ENCODE measurements at places on chromosomes 6 and 20.

GRCh38 chr20:63513207-63513606 lies 7.4 kb upstream of the PPDPF start:
- no peak for DNase-seq

DNA sequence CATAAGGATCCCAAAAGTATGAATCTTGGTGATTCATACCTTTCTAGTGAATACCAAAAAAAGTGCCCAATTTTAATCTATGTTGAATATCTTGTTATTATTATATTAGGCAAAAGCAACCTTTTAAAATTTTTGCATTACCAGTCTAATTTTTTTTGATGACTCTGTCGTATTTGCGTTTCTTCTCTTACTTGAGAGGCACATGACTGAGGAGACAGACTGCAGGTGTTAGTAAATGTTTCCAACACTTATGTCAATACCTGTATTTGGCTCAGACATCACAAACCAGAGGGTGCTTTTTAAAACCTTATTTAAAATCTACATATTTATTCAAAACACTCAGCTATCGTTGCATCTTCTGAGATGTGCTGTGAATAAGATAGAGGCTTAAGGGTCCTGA lies 27.1 kb downstream of the ID4 start:
- DNase-seq, result no peak

GRCh38 chr6:159777240-159777904 lies 12.0 kb downstream of the TCP1 start:
- DNase-seq, result no peak

DNA sequence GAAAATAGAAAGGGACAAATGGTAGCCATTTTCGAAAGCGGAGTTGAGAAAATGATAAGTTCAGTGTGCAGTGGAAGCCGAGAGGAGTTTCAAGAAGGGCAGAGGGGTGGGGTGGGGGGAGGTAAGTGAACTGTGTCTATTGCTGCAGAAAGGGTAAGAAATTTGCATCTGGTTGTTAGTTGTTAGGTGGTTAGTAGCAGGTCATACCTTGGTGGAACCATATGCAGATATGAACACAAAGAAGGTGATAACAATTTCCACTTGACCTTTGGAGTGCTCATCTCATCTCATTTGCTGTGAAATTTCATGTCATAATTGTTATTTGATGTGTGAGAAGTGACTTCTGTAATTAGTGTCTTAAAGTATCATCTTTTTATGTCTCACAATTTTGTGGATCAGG lies 288.2 kb downstream of the QKI start:
- DNase-seq, result no peak

GRCh38 chr20:4932061-4932460 lies 69.2 kb downstream of the SLC23A2 start:
- DNase-seq, result no peak

DNA sequence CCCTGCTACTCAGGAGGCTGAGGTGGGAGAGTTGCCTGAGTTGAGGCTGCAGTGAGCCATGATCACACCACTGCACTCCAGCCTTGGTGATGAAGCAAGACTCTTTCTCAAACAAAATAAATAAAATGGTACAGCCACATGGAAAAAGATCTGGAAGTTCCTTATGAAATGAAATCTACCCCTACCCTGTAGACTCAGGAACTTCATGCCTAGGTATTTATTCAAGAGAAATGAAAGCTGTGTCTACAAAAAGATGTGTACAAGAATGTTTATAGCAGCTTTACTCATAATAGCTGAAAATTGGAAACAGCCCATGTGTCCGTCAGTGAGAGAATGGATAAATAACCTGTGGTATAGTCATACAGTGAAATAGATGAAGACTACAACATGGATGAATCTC lies 15.2 kb upstream of the C6orf62 start:
- no peak for DNase-seq

DNA sequence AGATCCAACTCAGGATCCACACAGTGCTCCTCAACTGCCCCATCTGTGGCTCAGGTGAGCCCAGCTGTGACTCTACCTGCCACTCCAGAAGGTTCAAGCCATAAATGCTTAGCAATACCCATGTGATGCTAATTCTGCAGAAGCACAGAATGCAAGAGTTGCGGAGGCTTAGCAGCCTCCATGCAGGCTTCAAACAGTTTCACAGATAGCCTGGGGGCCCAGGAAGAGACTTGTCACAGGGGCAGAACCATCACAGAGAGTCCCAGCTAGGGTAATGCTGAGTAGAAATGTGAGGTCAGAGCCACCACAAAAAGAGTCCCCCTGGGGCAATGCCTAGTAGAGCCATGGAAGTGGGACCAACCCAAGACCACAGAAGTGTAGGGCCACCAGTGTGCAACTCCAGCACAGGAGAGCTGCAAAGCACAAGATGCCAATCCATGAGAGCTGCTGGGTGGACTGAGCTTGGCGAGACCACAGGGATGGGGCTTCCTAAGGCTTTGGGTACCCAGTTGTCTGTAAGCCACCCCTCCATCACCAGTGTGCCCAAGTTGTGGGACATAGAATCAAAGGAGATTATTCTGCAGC lies 283.9 kb downstream of the UBE3D start:
- DNase-seq, result no peak

DNA sequence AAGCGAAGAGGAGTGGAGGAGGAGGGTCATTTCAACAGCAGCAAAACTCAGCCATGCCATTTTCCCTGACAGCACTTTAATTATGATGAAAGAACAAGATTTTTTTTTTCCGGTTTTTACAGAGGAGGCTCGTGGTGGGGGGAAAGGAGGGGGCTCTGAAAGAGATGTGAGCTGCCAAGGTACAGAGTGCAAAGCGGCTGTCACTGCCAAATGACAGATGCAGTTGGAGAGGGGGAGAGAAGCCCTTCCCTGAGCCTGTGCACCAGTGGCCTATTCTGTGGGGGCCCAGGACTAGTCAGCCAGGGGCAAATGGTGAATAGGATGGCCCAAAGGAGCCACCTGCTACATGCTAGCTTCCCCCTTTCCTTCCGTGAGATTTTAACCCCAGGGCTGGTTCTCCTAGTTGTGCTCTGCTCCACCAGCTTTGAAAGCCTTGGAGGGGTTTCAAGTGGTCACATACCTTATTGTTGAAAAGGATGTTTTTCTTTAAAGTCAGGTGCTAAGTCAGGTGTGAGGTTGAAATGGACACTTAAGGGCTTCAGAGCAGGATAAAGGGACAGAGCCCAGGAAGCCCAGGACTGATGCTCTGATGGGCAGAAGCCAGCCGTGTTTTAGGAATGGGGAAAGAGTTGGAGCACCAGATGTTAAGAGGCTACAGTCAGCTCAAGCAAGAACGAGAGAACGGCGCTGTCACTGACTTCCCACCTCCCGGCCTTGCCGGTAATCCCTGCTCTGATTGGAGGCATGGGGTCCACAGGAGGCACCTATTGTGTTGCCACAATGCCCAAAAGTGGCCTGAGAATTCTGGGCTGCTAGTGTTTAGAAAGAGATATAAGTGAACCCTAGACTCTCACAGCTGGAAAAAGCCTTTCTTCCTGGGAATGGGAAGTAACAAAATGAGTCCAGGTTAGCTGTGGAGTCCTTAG lies 24.8 kb downstream of the GNAS start:
- no peak for DNase-seq

- no peak for DNase-seq
Observed at GRCh38 chr20:34396408-34396807, 33.3 kb downstream of the ITCH start.

- DNase-seq, result no peak
Observed at GRCh38 chr6:158165919-158166416, 2.1 kb downstream of the SERAC1 start.

GRCh38 chr6:145704143-145704781 lies 31.1 kb downstream of the EPM2A start:
- peak; percentile 20 for DNase-seq

DNA sequence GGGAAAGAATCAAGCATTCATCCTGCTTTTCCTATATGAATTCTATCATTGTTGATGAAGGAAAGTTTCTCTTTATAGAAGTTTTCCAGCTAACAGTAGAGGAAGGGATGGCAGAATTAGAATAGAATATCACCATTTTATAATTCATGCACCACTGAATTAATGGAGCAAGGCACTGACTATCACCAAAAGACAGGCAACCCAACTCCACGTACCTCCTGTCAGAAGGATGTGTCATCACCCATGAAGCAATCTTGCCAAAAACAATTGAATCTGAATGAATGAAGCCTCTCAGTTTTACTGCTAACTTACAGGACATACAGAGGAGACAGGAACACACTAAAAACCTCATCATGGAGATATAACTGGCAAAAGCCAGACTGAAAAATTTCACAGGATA lies 122.4 kb downstream of the NFATC2 start:
- DNase-seq, result peak; percentile 28

DNA sequence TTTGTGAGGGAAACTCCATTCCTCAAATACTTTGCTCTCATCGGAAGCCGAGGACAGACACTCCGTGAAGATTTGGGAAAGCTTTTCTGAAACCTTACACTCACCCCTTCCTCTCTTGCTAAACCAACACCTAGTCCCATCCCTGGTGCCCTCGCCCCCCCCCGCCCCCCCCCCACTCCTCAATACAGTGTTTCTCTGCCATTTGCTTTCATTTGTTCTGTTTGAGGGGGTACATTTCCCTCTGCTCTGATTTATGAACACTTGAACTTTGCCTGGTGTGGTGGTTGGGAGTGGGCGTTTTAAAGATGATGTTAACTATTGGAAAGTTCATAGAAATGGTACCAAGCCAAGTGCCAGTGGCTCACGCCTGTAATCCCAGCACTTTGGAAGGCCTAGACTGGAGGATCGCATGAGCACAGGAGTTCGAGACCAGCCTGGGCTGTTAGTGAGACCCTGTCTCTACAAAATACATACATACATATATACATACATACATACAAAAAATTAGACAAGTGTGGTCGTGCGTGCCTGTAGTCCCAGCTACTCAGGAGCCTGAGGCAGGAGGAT lies 1.1 kb downstream of the RAB32 start:
- DNase-seq, result peak; percentile 35

GRCh38 chr6:169866668-169867521 lies 115.5 kb downstream of the ERMARD start:
- no peak for DNase-seq

- DNase-seq, result no peak
Observed at GRCh38 chr20:49893242-49894072, 21.9 kb downstream of the SPATA2 start.

DNA sequence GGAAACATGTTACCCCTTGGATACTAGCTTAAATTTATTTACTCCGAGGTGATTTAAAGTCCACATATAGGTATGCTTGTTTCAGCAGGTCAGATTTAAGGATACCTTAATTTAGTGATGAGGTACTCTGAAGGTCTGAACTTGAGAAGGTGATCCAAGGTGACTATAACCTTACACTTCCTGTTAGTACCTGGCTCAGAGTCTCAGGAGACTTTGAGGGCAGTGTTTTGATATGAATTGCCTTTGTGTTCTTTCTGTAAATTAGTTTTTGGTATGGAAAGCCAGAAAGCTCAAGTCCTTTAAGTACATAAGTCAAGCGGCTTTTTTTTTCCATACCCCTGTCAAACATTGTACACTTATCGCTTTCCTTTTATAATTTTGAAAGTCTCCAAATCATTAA lies 489.0 kb downstream of the CDKAL1 start:
- no peak for DNase-seq

DNA sequence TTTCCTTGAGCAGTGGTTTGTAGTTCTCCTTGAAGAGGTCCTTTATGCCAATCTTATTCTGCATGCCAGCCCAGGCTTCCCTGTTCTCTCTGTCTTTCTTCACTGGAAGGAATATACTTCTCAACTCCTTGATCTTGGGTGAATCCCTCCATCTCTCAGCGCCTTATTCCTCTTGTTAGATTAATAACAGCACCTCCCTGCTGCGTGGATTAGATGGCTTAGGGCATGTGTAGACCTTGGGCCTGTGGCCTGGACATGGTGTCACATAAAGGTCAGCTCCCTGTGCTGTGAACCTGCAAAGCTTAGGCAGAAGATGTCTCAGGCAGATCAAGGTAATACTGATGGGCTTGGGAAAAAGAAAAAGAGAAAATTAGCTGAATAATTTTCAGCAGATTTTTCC lies 18.3 kb downstream of the ZNF831 start:
- no peak for DNase-seq

- DNase-seq, result no peak
Observed at GRCh38 chr20:33730946-33731692, 677 bp upstream of the ZNF341 start.

DNA sequence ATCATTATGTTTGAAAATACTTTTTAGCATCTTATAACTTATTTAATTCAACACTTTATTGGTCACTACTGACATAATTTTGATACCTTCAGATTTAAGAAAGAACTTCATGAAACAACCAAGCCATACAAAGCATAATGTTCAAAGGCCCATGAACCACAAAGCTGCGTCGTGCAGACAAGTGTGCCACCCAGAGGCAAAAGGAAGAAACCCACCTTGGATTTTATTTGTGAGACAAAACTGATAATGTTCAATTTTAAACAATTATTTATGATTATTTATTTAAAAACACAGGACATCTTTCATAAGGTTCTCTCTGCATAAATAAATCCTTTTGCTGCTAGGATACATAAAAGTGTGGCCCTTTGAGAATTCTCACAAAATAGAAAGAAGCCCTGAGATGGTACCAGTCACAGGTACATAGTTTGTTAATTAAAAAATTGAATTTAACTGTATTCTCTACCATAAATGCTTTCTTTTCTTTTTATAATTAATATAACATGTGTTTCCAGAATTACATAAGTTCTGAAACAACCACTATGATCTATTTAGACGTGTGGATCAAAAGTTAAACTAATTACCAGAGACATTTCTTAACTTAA lies 143.7 kb downstream of the RALGAPA2 start:
- DNase-seq, result peak; percentile 31

DNA sequence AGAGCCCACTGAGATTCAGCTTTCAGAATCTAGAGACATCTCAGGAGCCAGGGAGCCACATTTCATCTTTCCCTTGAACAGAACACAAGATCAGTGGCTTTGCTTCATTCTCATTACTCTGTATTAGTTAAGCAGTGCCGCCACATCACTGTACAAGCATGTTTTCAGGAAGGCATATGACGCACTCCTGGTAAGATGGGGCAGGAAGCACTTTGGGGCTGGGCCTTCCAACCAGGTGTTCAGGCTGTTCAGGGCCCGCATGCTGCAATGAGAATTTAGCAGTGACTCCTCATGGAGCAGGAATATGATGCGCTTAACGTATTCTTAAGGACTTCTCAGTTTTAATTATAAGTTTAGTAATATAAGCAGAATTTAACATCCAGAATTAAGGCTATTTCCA lies 29.7 kb upstream of the GNRH2 start:
- no peak for DNase-seq

DNA sequence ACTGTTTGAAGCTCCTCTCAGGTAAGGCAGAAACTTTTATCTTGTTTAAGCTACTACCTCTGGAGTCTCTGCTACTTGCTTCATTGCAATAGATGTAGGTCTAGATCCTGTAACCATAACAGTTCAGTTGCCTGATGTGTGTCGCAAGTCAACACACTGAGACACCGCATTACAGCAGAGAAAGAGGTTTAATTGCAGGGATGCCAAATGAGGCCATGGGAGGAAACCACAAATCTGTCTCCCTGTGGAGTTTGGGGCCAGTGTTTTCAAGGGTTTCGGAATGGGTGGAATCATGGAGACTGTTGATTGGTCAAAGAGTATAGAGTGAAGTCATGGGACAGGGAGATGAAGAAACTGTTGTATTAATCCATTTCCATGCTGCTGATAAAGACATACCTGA lies 57.1 kb upstream of the RBM24 start:
- DNase-seq, result no peak
